AG20443 (cell line): ENCODE measurements at places on chromosomes 3 and 15.
A peak's percentile ranks its signal among the peaks of the same experiment; 100 is the strongest.

DNA sequence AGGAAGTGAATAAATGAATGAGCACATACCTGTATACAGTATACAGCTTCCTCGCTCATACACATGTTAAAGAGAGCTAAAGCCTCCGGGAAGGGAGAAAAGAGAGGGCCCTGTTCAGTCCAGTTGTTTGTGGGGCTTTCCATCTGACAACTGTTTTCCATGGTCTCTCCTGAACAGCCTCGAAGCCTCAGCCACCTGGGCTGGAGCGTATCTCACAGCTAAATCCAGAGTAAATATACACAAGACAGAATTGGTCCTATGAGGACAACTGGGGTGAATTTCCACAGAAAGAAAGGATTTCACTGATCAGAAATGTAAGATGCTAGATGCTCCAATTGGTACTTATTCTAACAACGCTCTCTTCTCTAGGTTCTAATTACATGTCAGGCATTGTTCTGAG lies 103.5 kb downstream of the LIPC start:
- DNase-seq, result no peak

DNA sequence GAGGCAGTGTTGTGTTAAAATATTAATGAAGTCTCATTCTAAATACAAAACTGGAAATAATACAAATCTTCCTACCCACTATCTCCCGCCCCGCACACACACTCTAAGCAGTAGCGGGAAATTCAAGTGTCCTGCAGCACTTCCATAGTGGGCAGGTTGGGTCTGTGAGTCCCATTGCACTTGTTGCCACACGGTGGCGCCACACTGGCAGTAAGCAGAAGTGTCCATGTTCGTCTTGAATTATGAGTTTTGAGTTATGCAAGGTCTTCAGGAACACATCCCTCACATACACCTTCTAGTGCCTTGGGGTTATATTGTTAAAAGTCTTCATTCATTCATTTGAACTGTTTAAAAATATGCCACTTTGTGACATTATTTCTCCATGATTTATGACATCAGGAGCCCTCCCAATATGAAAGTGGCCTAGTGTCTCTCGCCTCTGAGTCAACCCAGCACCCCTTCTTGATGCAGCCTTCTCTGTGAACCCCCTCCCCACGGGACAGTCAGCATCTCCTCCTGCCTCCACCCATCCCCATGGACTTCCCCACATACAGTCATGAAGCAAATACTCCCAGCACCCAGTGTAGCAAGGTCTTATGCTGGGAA lies 17.6 kb upstream of the CCDC174 start:
- peak; percentile 63 for DNase-seq

GRCh38 chr15:38479266-38479665 lies 25.3 kb downstream of the FAM98B start:
- no peak for DNase-seq

GRCh38 chr15:75207618-75208500 lies 6.2 kb downstream of the C15orf39 start:
- DNase-seq, result no peak

- peak; percentile 6 for DNase-seq
Measured at GRCh38 chr3:148372206-148372875, 325.4 kb upstream of the AGTR1 start.

DNA sequence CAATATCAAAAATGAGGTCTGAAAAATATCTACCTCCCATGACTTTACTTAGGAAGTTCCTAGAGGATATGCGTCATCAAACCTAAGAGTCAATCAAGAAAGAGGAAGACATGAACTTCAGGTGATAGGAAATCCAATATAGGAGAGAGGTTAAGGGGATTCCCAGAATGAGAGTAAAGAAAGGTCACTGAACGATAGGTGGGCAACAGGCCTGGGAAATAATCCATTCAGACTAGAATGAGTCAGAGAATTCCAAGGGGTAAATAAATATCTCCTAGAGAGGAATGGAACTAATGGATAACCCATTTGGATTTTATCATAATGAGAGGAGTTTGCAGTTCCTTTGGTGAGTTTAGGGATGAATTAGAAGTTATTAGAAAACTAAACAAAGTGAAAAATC lies 131.1 kb upstream of the NUDT16 start:
- DNase-seq, result no peak

- DNase-seq, result peak; percentile 44
Measured at GRCh38 chr3:99023590-99024192, 122.2 kb upstream of the DCBLD2 start.

- no peak for DNase-seq
Measured at GRCh38 chr3:184004476-184004875, 13.2 kb downstream of the ABCC5 start.

DNA sequence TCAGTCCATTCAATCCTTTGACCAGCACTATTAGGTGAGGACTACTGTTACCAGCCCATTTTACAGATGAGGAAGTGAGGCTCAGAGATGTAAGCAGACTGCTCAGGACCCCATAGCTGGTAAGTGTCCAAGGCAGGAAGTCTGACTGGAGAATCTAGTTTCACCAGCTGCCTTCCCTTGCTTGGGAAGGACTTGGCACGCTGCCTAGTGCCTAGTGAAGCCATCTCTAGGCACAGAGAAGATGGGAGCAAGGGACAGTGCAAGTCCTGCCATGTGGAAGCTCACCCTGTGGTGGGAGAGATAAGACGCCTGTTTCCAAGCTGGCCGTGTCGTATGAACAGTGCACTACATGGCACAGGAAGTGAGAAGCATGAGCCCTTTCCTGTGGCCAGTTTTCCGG lies 111.8 kb upstream of the TMC3 start:
- no peak for DNase-seq

DNA sequence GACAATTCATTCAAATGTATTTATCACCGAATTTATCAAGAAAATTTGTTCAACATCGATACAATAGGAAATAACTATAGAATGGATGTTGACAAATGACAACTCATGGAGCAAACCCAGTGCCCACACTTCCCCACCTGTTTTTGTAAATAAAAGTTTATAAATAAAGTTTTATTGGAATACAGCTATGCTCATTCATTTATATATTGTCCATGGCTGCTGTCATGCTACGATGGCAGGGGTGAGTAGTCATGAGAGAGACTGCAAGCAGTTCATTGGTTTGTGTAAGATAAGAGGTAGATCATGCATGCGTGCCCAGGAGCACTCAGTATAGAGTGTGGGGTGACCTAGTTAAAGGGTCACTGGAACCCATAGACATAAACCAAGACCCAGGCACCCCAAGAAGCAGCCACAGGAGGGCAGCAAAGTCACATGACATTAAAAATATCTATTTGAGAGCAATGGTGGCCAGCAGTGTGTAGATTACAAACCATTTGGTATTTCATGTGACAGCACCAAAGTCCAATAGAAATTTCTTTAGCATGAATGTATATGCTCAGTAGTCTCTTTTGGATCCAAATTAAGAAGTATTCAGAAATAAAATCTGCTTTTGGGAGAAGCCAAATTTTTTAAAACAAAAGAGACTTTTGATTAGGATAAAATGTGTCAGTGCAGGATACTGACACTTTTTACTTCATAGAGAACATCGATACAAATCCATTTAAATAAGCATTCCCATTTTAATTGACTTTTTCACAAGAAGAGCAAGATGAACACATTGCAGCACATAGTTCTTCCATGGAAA lies 794.8 kb downstream of the MCTP2 start:
- DNase-seq, result peak; percentile 70

- DNase-seq, result no peak
Measured at GRCh38 chr3:7397097-7397496, 536.2 kb downstream of the GRM7 start.

GRCh38 chr3:73661265-73661664 lies 36.5 kb upstream of the PDZRN3 start:
- peak; percentile 11 for DNase-seq

GRCh38 chr15:70090436-70091296 lies 7.1 kb downstream of the TLE3 start:
- no peak for DNase-seq

DNA sequence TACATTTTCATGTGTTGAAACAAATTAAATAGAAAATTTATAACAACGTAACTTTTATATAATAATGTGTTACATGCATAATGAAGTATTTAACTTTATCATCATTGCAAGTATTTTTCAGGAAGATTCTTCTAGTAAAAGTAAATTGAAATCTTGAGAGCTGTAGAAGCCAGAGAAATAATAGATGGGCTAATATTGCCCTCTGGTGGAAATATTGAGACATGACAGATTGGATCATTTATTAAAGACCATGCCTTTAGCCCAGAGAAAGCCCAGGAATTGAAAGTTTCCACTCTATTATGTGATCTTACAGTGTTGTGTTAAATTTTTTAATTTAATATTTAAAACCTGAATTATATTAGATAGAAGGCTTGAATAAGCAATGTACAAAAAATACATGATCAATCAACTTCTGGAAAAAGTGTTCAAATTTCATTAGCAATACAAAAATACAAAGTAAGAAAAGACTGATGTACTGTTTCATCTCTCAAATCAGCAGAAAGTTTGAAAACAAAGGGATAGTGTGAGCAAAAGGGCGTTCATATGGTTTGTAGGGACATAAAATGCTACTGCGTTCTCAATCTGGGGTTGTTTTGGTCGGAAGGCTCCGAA lies 52.7 kb upstream of the SPTSSB start:
- peak; percentile 57 for DNase-seq

GRCh38 chr3:151901644-151902285 lies 28.3 kb downstream of the SUCNR1 start:
- no peak for DNase-seq

DNA sequence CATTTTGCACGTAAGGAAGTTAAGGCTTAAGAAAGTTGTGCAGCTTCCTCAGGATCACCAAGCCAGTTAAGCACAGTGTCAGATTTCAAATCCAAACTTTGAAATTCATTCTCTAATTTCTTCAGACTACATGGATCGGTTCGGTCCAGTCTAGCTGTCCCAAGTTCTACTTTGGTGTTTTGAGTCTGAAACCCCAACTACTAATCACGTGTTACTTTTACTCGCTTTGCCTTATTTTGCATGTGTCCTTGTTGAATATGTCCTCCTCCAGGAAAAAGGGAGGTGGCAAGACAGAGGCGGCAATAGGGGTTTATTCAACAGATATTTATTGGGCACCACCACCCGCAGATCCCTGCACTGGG lies 522 bp upstream of the GXYLT2 start:
- DNase-seq, result no peak
